NCI-H2171 (cell line): ENCODE measurements at places on chromosomes 6 and 20.

DNA sequence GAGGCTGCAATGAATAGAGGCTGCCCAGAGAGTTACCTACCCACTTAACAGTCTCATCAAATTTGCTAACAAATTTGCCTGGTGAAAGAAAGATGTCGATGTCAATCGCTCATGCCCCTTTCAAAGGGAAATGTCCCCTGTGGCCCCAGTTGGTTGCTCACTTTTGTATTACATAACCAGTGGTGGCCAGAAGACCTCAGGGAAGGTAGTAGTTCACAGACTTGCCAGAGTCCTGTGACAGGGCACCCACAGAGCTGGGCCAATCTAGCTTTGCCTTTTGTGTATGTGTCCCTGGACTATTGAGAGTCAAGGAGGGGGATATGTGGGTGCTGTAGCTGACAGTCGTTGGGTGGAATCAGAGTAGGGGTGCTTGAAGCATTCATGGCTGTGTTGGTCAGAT is 70.7 kb upstream of the CCN6 start:
- DNase-seq = no peak

GRCh38 chr20:22525069-22525820 is 59.1 kb downstream of the FOXA2 start:
- no peak for DNase-seq

DNA sequence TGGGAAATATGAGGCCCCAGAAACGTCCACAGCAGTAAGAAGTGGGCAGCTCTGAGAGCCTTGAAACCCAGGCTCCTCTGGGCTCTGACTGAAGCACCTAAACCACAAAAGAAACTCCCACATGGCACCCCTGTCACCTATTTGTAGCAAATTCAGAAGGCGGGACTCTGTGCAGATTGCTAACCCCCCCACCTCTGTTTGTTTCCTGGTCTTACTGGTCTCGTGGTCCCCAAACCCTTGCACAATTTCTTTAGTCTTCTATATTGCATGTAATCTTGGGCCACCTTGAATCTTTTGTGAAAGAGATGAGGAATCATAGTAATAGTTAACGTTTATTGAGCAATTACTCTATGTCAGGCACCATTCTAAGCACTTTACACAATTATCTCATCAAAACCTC is 154.3 kb downstream of the PREX1 start:
- DNase-seq = no peak

- DNase-seq = no peak
Measured at GRCh38 chr20:63087872-63088680, 81.3 kb upstream of the BHLHE23 start.

GRCh38 chr6:39137245-39137644 is 22.3 kb upstream of the SAYSD1 start:
- no peak for DNase-seq

DNA sequence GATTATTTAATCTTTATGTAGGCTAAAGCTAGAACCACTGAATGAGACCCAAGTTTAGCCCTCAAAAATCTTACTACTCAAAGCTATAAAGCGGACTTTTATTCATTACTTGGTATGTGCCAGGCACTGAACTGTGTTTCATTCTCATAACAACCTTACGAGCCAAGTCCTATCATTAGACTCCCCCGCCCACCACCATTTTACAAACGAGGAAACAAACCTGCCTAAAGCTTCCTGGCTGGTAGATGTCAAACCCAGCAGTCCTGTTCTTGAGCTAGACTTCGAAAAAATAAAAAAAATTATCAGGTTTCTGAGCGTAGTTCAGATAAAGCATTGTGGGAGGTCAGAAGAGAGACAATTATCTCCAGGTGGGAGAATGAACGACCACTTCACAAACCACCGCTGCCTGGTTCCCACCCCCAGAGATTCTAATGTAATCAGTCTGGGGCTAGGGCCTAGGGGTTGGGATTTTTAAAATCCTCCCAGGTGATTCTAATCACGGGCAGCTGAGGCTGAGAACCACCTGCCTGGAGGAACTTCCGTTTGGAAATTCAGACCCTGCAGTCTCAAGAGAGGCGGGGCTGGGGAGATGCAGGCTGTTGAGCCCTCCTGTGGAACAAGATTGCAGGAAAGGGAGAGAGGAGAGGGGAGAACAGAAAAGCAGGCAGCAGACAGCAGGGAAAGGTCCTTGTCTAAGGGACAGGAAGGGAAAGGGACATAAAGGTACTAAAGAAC is 8.6 kb downstream of the ADTRP start:
- no peak for DNase-seq

- peak; percentile 64 for DNase-seq
Measured at GRCh38 chr6:111592726-111593511, 12.8 kb downstream of the TRAF3IP2 start.

DNA sequence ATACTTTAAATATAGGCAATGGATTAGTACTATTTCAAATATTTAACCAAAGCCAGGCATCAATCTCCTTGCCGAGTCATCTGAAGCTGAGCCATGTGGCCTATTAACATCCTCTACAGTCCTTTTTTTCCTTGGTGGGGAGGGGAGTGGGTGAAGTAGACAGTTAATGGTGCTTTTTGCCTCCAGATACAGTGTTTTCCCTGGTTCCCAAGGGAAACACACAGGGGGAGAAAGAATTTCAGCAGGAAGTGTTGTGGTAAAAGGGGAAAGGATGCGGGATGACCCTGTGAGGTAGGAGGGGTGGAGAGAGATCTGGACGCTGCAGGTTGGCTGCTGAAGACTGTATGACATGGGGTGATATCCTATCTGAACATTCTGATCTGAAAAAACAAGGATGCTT is 9.6 kb downstream of the CLDN20 start:
- no peak for DNase-seq

- DNase-seq = no peak
Measured at GRCh38 chr6:119527231-119527578, 177.6 kb upstream of the MAN1A1 start.

DNA sequence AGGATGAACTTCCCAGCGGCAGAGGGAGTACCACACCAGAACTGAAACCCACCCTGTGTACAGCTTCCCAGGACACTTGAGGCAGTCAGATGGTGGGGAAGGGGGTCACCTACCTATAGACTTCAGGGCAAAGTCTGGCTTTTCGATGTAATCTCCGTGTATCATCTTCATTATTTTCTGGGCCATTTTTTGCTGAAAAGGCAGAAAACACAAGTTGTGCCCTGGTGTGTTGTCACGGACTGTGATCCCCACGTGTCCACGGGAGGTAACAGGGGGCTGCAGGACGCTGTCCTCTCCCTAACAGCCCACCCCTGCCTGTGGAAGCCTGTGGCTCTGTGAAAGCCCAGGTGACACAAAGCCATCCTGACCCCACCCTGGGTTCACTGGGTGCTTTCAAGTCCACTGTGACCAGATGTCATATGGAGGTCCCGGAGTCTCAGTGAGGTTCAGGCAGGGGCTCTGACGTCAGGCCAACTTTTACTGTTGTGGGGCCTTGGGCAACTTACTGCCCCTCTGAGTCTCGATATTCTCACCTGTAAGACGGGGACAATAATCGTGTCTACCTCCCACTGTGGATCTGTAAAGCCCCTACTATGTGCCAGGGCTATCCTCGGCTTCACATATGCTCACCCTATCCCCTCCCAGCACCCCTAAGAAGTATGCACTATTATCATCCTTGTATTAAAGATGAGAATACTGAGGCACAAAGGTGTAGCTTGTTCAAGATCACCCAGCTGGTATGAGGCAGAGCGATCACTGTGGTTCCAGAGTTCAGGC is 14.5 kb downstream of the SUN5 start:
- DNase-seq = no peak

DNA sequence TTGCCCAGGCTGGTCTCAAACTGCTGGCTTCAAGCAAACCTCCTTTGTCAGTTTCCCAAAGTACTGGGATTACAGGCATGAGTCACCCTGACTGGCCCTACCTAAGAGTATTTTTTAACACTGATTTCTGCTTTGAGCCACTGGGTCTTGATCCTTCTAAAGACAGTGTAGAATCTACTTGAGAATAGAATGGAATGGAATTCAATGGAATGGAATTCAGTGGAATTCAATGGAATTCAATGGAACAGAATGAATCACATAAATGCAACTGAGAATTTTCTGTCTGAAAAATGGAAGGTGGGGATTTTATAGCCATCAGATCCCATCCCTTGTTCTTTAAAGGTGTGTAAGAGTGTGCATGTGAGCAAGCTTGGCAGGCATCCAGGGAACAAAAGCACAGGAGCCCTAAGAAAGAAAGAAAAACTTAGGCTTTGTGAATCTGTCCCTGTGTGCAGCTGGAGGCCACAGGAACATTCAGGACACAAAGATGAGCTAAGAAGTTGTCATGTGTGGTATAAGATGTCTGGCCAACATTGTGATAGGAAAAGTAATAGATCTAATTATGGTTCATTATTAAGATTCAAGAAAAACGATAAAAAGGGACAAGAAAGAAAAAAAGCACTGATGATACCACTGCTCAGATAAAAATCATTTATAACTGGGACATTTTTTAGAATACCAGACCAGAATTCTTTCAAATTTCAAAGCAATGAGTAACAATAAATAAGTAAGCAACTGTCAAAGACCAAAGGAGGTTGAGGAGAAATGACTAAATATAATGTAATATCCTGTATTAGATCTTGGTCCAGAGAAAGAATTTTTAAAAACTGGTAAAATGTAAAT is 681.0 kb upstream of the GJE1 start:
- DNase-seq = no peak

DNA sequence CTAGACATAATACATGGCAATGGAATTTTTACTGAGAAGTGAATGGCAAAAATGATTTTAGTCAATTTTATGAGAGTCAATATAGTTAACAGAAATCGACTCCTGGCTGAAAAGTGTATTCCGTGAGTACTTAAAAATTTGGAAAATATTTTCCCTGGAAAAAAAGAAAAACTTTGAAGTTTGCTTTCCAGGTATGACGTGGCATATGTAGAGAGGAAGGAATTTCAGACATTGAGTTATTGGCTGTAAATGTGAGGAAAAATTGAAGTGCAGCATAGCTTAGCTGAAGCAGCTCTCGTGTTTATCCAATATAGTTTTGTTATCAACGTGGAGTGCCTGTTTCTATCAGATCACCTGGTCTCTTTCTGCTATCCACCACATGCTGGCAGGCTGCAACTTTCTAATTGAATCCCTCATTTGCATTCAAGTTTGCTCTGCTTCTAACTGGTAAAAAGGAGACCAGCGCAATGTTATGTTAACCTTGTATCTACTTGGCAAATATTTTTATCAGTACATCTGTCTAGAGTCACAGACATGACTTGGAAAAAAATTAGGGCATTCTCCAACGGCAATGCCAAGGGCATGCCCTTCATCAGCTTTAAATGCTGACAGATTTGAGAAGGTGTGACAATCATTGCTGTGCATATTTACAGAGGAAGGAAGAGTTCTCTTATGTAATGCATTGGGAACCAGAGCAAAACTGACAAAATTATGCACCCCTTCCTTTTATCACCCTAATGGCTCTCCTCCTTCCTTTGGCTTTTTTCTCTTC is 1102.8 kb upstream of the FLRT3 start:
- DNase-seq = no peak

DNA sequence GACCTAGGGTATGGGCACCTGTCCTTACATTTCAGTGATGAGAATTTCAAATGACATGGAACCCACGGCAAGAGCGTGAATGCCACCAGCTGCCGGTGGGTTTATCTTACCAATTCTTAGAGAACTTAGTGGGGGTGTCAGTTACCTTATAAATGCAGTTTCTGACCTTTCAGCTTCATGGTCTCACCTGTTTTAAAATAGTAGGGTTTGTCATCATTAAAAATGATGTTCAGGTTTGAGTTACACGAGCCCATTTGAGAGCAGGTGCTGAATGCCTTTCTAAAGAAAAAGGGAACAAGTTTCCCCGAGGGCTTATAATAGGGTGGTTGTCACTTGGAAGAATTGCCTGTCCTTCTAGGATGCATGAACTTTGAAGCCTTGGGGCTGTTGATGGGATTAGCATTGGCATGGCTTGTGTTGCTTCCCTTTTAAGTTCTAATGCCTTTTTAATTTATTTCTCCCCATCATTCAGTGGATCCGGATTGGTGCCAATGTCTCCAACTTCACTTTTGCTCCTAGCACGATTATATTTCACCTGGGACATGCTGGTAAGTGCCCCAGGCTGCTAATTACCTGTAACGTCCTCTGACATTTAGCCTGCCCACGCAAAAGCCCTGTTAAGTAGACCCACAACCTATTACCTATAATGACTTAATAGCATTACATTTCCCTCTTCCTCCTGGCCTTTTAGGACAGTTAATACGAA is 27.9 kb downstream of the GHRH start:
- DNase-seq = no peak

DNA sequence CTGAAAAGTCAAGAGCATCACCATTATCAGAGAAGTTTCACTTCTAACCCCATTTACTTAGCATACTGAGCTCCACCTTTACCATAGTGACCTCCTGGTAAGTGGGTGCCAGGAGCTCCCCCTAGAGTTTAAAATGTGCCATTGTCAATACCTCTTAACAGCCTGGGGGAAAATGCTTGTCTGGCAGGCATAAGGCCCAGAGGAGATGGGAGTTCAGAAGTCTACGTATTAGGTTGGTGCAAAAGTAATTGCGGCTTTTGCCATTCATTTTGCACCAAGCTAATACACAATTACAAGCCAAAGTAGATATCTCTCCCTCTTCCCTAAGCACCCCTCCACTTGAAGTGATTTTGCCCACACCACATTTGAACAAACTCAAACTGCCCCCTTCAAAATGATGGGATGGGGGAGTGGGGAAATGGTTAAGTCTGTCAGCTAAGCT is 919.0 kb downstream of the KIF16B start:
- peak; percentile 4 for DNase-seq

DNA sequence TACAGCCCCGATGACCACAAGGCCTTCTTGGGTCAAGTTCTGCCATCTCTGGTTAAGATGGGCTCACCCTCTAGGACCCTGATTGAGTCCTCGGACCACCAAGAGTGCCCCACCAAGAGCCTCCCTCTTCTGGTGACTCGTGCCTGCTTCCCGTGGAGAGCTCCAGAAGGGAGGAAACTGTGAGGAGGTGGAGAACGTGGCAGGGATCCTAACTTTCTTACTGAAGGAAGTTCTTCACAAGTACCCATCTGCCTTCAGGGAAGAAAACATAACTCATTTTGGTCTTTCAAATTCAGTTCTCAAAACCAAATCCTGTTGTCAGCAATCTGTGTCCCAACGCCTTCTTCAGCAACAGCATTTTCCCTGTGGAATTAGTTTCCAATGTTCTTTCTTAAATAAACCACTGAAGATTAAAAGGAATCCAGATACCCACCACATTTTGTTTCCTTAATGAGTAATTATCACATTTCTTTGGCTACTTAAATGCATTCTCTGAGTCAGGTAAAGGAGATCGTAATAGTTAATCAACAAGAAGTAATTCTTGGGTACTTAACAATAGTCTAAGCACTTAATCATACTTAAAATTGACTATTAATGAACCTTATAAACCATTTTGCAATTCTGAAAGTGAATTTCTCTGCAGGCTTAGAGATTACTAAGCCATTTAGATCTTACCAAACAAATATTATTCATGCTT is 185.8 kb upstream of the SGK1 start:
- no peak for DNase-seq

- peak; percentile 40 for DNase-seq
Measured at GRCh38 chr6:97026298-97026697, 101.8 kb downstream of the KLHL32 start.

DNA sequence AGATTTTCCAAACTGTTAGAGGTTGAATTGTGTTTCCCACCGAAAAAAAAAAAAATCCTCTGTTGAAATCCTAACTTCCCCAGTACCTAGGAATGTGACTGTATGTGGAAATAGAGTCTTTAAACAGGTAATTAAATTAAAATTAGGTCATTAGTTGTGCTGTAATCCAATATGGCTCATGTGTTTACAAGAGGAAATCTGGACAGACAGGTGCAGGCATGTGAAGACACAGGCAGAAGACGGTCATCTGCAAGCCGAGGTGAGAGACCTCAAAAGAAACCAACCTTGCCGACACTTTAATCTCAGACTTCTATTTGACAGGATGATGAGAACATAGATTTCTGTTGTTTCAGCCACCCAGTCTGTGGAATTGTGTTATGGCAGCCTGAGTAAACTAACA is 28.6 kb upstream of the EZR start:
- DNase-seq = no peak
